ENCODE measurements at places on chromosomes 3 and 15. TPM values are rescaled to one million over a fixed set of nuclear protein-coding genes. Genes with fewer than 3 reads are reported as not detected.
A peak's percentile ranks its signal among the peaks of the same experiment; 100 is the strongest.

The RBM5 gene
- 139 TPM for total RNA-seq

DNA sequence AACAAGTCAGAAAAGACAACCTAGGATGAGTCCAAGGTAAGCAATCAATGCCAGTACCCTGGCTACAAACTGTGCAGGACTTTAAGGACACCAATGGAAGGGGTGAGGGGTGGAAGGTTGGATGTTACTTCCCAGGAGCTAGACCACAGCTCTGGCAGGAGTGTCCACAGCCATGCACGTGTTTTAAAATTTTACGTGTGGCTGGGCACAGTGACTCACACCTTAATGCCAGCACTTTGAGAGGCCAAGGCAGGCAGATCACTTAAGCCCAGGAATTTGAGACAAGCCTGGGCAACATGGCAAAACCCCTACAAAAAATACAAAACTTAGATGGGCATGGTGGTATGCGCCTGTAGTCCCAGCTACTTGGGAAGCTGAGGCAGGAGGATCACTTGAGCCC lies 14.7 kb upstream of the HDC start:
- no peak overlapping the region for H3K4me3 ChIP-seq
- no peak for DNase-seq
- no peak overlapping the region for H3K27ac ChIP-seq

- H3K27ac ChIP-seq = peak overlapping the region; percentile 14
- no peaks in the 10 kb centered on the region for H3K27me3 ChIP-seq
- H3K4me1 ChIP-seq = peaks cover 17% of the 10 kb centered on the region
- H3K36me3 ChIP-seq = no peaks in the 10 kb centered on the region
- H3K4me3 ChIP-seq = no peak overlapping the region
Observed at GRCh38 chr3:152198665-152199064, 70.1 kb upstream of the MBNL1 start.

- peak; percentile 54 for DNase-seq
- no peak overlapping the region for H3K4me3 ChIP-seq
- no peaks in the 10 kb centered on the region for H3K27me3 ChIP-seq
- no peaks in the 10 kb centered on the region for H3K4me1 ChIP-seq
Observed at GRCh38 chr15:45795440-45796069, 160.7 kb downstream of the SQOR start.

The CD96 gene
- 2.6 TPM for total RNA-seq

- H3K4me3 ChIP-seq = no peak overlapping the region
- DNase-seq = no peak
- no peaks in the 10 kb centered on the region for H3K36me3 ChIP-seq
Observed at GRCh38 chr15:39154227-39154638, 426.6 kb upstream of the THBS1 start.

DNA sequence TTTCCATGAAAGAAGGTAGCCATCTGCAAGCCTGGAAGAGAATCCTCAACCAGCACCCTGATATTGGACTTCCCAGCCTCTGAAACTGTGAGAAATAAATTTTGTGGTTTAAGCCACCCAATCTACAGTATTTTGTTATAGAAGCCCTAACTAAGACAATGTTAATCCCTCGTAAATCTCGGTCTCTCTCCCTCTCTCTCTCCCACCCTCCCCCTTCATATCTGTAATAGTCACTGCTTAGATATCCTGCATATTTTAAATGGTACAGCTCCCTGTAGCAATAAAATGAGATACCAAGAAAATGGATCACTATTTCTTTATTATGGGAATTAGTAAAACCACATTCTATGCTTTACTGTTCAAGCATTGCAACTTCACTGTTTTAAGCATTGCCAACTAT lies 21.0 kb upstream of the FAM174B start:
- no peak overlapping the region for H3K27ac ChIP-seq
- no peak overlapping the region for H3K4me3 ChIP-seq
- no peaks in the 10 kb centered on the region for H3K27me3 ChIP-seq

DNA sequence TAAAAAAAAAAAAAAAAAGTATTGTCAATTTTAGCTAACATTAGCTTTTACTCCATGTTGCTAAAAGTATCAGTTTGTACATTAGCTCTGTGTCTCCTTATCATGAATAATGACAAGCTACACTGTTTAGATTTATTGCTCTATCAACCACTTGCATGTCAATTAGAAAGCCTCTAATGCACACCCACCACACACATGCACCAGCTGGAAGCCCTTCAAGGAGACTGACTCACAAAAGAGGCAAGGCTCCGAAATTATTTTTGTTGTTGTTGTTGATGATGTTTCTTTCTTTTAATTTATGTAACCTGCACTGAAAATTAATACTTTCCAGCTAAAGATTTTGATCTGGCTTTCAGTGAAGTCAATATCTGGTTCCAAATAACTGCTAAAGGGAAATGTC lies 71.5 kb downstream of the ETFA start:
- no peaks in the 10 kb centered on the region for H3K27me3 ChIP-seq
- no peak overlapping the region for H3K27ac ChIP-seq
- no peak overlapping the region for H3K4me3 ChIP-seq

- H3K4me3 ChIP-seq = no peak overlapping the region
- no peak overlapping the region for H3K27ac ChIP-seq
- H3K36me3 ChIP-seq = no peaks in the 10 kb centered on the region
- no peaks in the 10 kb centered on the region for H3K4me1 ChIP-seq
- H3K27me3 ChIP-seq = no peaks in the 10 kb centered on the region
Observed at GRCh38 chr3:16675805-16676204, 70.6 kb upstream of the DAZL start.

DNA sequence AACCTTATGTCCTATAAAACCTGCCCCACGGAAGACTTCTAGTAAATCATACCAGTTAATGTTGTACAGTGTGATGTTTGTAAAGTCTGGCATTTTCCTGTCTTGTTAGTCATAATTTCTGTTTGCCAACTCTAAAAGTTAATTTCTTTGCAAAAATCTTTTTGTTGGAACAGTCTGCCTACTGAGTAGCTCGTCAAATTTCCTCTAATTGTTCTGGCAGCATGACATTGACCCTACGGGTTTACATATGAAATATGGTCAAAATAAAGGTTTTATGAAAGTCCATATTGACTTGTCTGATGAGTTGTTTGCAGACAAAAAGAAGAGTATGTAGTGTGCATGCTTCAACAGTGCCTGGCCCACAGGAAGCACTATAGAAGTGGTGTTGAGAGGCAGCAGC lies 79.8 kb upstream of the SOX2 start:
- no peaks in the 10 kb centered on the region for H3K27me3 ChIP-seq
- H3K4me1 ChIP-seq = no peaks in the 10 kb centered on the region
- no peaks in the 10 kb centered on the region for H3K36me3 ChIP-seq

The SKIC8 gene
- 30.3 TPM for total RNA-seq

DNA sequence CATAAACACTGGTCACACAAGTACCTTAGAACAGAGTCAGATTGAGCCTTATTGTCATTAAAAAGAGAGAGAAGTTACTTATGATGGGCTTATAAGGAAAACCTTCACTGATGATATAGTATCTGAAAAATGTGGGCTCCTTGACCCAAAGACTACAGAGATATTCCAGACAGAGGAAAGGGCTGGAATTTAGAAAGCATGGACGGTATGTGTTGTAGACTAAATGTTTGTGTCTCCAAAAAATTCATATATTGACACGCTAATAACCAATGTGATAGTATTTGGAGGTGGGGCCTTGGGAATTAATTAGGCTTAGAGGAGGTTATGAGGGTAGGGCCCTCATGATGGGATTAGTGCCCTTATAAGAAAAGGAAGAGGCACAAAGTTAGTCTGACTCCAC lies 61.0 kb upstream of the DAZL start:
- no peaks in the 10 kb centered on the region for H3K27me3 ChIP-seq
- no peak overlapping the region for H3K27ac ChIP-seq
- no peaks in the 10 kb centered on the region for H3K36me3 ChIP-seq
- no peak overlapping the region for H3K4me3 ChIP-seq

- H3K27ac ChIP-seq = no peak overlapping the region
- H3K27me3 ChIP-seq = no peaks in the 10 kb centered on the region
- H3K4me3 ChIP-seq = no peak overlapping the region
Observed at GRCh38 chr3:29585368-29585767, 304.5 kb downstream of the RBMS3 start.

GRCh38 chr3:7630351-7630911 lies 769.5 kb downstream of the GRM7 start:
- no peaks in the 10 kb centered on the region for H3K36me3 ChIP-seq
- H3K27ac ChIP-seq = no peak overlapping the region
- no peaks in the 10 kb centered on the region for H3K4me1 ChIP-seq

GRCh38 chr3:69568458-69568857 lies 170.8 kb upstream of the MITF start:
- H3K4me3 ChIP-seq = no peak overlapping the region
- no peaks in the 10 kb centered on the region for H3K4me1 ChIP-seq
- H3K27me3 ChIP-seq = no peaks in the 10 kb centered on the region
- no peak for DNase-seq

GRCh38 chr15:50925281-50925680 lies 16.8 kb downstream of the AP4E1 start:
- peaks cover 7% of the 10 kb centered on the region for H3K36me3 ChIP-seq
- no peak overlapping the region for H3K4me3 ChIP-seq
- no peak overlapping the region for H3K27ac ChIP-seq
- no peaks in the 10 kb centered on the region for H3K27me3 ChIP-seq
- no peak for DNase-seq
- H3K4me1 ChIP-seq = no peaks in the 10 kb centered on the region

The GOLGA6D gene
- not detected for total RNA-seq

DNA sequence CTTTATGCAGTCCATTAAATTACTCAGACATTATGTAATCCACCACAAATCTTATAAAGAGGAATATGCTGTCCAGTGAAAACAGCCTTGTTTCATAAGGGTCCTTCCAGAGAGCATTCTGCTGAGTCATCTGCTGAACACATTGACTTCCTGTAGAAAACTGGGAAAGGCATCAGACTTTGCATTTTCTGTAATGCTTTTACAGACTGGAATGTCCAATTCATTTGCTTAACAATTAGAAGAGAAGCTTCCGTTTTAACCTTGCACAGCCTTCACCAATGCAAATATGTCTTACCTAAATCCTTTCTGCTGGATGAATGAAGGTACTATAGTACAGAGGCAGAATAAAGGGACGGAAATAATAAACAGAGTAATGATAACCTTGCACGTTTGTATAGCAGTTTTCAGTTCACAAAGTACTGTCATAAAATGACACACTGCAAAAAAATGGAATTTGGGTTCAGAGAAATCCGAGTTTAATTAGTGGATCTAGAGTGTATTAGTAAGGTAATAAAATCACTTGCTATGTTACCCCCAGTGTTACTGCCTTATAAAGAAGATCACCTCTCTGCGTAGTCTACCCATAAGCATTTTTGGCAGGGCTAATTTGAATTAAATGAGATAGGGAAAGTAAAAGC lies 301.5 kb downstream of the PYDC2 start:
- H3K36me3 ChIP-seq = no peaks in the 10 kb centered on the region
- H3K27me3 ChIP-seq = no peaks in the 10 kb centered on the region
- no peak overlapping the region for H3K4me3 ChIP-seq
- no peak for DNase-seq
- no peaks in the 10 kb centered on the region for H3K4me1 ChIP-seq

DNA sequence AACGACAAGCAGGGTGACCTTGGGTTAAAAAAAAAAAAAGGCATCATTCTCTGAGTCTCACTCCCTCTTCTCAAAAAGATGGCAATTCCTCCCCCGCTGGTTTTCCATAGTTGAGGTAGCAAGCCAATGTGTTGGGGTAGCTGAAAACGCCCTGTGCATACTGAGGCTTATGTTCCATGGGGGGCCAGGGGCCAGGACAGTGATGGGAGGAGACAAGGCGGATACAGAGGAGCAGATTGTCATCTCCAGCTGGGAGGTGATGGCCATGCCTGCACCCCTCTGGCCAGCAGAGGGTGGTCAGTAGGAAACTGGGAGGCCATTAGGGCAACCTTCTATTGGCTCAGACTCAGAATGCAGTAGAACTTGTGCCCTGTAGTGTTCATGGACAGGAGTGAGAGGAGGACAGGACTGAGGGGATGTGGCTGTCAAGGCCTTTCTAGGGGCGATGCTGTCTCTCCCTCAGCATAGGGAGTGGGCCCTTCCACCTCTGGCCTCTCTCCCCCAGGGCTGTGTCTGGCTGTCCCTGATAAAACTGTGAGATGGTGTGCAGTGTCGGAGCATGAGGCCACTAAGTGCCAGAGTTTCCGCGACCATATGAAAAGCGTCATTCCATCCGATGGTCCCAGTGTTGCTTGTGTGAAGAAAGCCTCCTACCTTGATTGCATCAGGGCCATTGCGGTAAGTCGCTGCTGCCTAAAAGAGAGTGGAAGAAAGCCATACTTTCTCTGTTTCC lies 1.9 kb downstream of the TF start:
- DNase-seq = no peak
- H3K36me3 ChIP-seq = no peaks in the 10 kb centered on the region
- H3K4me1 ChIP-seq = peaks cover 15% of the 10 kb centered on the region
- no peaks in the 10 kb centered on the region for H3K27me3 ChIP-seq
- no peak overlapping the region for H3K27ac ChIP-seq

DNA sequence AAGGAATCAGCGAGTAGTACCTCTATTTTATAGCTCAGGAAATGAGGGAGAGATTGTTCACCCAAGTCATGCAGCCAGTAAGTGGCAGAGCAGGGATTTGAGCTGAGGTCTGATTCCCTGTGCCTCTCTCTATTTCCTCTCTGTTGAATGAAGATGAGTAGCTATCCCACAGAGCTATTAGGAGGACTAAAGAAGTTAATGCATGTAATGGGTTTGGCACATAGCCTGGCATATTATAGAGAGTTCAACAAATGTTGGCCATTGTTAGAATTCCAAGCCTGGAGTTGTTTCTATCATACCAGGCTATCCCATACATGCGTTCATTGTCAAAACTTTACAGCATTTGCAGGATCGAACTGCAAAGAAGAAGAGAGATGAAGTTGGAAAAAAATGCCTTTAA lies 21.8 kb upstream of the KLHL6 start:
- no peak for DNase-seq
- no peak overlapping the region for H3K27ac ChIP-seq
- H3K27me3 ChIP-seq = no peaks in the 10 kb centered on the region
- H3K36me3 ChIP-seq = no peaks in the 10 kb centered on the region
- H3K4me3 ChIP-seq = no peak overlapping the region

GRCh38 chr3:15654891-15655290 lies 53.3 kb downstream of the BTD start:
- no peak for DNase-seq
- no peaks in the 10 kb centered on the region for H3K27me3 ChIP-seq
- no peak overlapping the region for H3K27ac ChIP-seq
- no peak overlapping the region for H3K4me3 ChIP-seq
- H3K4me1 ChIP-seq = peaks cover 11% of the 10 kb centered on the region

DNA sequence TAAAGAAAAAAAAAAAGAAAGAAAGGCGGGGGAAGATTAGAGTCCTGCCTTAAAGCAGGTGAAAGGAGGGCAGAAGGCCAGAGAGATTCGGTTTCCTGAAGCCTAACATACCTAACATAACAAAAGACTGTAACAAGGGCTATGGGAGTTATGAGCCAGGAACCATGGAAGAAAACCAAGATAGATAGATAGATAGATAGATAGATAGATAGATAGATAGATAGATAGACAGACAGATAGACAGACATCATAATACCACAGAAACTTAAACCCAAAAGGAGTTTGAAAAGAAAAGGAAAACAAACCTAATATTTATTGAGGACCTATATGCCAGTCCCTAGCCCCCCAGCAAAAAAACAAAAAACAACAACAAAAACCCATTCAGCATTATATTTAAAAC lies 2.3 kb upstream of the FYCO1 start:
- no peaks in the 10 kb centered on the region for H3K27me3 ChIP-seq
- DNase-seq = no peak
- H3K27ac ChIP-seq = no peak overlapping the region
- peaks cover 22% of the 10 kb centered on the region for H3K4me1 ChIP-seq
- H3K4me3 ChIP-seq = no peak overlapping the region

Data from body of pancreas (tissue), 4 donors.